GM23248 (cell line): ENCODE measurements at places on chromosomes 1 and 21. TPM values are rescaled to one million over a fixed set of nuclear protein-coding genes. Genes with fewer than 3 reads are reported as not detected.

GRCh38 chr1:153968408-153968807 lies 706 bp downstream of the CREB3L4 start:
- DNase-seq: no peak
- peaks cover 21% of the 10 kb centered on the region for H3K4me1 ChIP-seq
- peak overlapping the region; percentile 91 for H3K4me3 ChIP-seq
- H3K27me3 ChIP-seq: no peaks in the 10 kb centered on the region

GRCh38 chr1:31991182-31991581 lies 22.5 kb upstream of the KHDRBS1 start:
- no peak for DNase-seq
- no peaks in the 10 kb centered on the region for H3K27me3 ChIP-seq
- H3K27ac ChIP-seq: no peak overlapping the region
- H3K4me1 ChIP-seq: no peaks in the 10 kb centered on the region
- no peak overlapping the region for H3K4me3 ChIP-seq

DNA sequence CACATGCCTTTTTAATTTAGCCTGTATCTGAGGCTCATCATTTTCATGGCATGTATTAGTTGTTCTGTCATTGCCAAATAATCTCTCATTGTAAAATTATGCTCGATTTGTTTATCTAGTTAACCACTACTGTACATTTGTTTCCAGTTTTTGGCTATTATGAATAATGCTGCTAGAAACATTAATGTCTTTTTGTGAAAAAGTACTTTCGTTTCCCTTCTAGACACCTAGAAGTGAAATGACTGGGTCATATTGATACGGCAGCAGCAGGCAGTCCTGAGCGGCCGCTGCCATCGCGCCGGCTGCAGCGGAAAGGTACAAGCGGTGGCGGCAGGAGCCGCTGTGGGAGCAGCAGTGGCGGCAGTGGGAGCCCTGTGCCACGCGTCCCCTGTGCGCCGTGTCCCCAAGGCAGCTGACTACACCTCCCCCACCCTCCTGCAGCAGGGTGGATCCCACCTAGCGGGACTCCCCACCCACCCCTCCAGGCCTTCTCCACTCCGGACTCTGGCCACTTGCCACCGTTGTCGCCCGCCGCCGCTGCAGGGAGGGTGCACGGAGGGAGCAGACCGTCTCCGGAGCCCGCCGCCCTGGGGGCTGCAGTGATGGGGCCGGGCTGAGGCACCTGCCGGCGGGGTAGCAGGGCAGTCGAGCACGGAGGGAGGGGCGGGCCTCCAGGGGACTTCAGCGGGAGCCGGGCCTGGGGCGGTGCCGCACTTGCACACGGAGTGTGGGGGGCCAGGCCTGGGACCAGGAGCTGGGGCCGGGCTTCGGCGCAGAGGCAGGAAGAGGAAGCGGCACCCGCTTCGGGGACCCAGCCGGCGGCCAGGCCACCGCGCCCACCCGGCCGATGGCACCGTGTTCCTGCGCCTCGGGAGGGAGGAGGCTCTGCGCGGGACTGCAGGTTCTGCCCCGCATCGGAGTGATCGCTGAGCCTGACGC lies 66.8 kb upstream of the RGS7 start:
- H3K27me3 ChIP-seq: peaks cover 11% of the 10 kb centered on the region
- no peak overlapping the region for H3K27ac ChIP-seq
- peak; percentile 64 for DNase-seq
- peak overlapping the region; percentile 65 for H3K4me3 ChIP-seq
- H3K36me3 ChIP-seq: no peaks in the 10 kb centered on the region

HMCN1 gene
- polyA plus RNA-seq: 1.8 and 2.1 TPM in 2 replicates

DNA sequence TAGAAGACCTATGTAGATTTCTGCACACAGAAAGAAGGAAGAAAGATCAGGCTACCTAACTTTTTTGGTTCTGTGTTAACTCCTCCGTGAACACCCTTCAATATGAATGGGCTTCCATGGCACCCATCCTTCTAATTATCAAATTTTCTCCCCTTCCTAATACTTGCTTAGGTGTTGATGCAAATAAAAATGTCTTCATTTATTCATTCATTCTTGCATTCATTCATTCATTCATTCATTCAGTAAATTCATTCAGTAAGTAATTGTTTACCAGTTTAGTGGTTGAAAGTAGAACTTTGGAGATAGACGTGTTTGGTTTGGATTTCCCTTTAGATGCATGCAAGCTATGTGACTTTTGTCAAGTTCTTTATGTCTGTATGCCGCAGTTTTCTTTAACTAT lies 4.6 kb downstream of the CHI3L2 start:
- no peak overlapping the region for H3K4me3 ChIP-seq
- peaks cover 36% of the 10 kb centered on the region for H3K4me1 ChIP-seq
- DNase-seq: no peak

GRCh38 chr1:67429528-67430357 lies 459 bp downstream of the SERBP1 start:
- peak overlapping the region; percentile 66 for H3K27ac ChIP-seq
- H3K27me3 ChIP-seq: no peaks in the 10 kb centered on the region
- peak; percentile 73 for DNase-seq
- peak overlapping the region; percentile 96 for H3K4me3 ChIP-seq

GRCh38 chr1:181326348-181326747 lies 157.0 kb upstream of the CACNA1E start:
- no peaks in the 10 kb centered on the region for H3K36me3 ChIP-seq
- no peak overlapping the region for H3K4me3 ChIP-seq
- peaks cover 21% of the 10 kb centered on the region for H3K27me3 ChIP-seq
- H3K4me1 ChIP-seq: no peaks in the 10 kb centered on the region
- no peak overlapping the region for H3K27ac ChIP-seq

RXRG gene
- 0.09 TPM in 1 of 2 replicates, not detected in the other for polyA plus RNA-seq

GBP7 gene
- not detected in 2 replicates for polyA plus RNA-seq

CLIC6 gene
- 0.08 TPM in 1 of 2 replicates, not detected in the other for polyA plus RNA-seq
